ENCODE measurements at places on chromosomes 4 and X.

GRCh38 chr4:81485310-81485980 lies 13.7 kb upstream of the RASGEF1B start:
- no peak for DNase-seq

DNA sequence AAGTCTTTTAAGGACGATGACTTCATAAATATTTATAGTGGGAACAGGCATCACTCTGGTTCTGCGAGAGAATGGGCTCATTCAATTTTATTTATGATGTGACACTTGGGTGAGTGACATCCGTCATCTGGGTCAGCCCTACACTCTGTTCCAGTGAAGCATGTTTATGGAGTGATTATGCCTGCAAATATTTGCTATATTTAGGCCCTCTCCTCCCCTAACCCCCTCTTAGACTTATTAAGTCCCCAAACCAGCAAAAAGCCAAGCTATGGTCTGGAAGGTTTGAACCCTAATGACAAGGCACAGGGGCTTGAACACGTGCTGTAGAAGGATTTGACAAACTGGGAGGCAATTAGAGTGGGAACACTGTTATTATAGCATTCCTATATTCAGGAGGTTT lies 55.9 kb downstream of the C4orf51 start:
- DNase-seq = no peak

DNA sequence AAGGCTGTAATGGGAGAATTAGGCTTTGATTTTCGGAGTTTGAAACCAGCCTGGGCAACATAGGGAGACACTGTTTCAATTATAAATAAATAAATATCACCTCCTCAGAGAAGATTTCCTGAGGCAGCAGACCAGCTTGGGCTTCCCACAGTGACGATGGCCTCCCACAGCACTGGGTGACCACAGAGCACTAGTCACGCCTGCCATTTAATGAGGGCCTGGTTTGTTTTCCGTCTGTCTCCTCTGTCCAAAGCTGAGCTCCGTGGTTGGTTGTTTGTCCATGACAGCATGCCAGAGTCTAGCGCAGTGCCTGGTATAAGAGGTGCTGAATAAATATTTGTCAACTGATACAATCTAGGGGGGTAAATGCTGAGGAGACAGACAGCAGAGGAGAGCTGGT lies 10.4 kb upstream of the PDGFRA start:
- no peak for DNase-seq

- DNase-seq = no peak
Measured at GRCh38 chr4:120062663-120063195, 3.9 kb downstream of the MAD2L1 start.

- DNase-seq = no peak
Measured at GRCh38 chr4:59247032-59247431, 1953.1 kb upstream of the ADGRL3 start.

DNA sequence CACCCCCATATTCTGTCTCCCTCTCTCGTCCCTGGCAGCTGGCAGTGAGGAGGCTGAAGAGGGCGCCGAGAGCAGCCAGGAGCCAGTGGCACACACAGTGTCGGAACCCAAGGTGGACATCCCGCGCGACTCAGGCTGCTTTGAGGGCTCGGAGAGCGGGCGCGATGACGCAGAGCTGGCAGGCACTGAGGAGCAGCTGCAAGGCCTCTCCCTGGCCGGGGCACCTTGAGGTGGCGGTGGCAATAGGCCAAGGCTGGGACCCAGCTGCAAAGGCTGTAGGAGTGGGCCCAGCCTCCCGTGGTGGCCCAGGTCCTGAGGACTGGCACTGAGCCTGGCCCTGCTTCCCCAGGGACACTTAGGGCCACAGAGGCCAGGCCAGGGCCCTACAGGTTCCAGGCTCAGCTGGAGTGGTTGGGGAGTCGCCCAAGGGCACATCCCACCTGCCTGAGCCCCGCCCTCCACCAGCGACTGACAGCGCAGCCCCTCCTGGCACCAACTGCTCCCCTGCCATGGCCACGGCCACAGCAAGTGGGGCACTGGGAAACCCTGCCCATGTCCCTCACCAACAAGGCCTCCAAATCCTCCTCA lies 13.9 kb downstream of the SASH3 start:
- DNase-seq = no peak

GRCh38 chrX:128543114-128543513 lies 490.9 kb upstream of the ACTRT1 start:
- DNase-seq = no peak

DNA sequence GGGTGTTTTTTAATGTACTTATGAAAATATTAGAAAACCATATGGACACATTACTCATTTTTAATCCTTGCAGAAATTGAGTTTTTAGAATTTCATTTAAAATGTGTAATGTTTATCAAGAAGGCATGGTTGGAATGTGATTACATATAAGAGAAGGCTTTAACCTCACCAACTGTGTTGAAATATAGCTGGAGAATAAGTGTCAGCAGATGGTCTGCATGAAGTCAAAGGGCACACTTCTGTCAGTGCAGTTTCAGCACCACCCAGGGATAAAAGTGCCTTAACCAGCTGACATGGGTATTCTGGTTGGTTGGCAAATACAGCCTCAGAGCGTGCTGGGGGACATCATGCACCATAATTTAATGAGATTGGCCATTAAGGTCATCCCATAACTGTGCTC lies 21.2 kb upstream of the ANTXR2 start:
- no peak for DNase-seq
